ELF-1 (cell line): ENCODE measurements at places on chromosomes 13 and 19.

- DNase-seq = no peak
Measured at GRCh38 chr13:26255691-26256277, 1.9 kb downstream of the CDK8 start.

- DNase-seq = no peak
Measured at GRCh38 chr13:21371011-21371410, 88.1 kb downstream of the ZDHHC20 start.

- no peak for DNase-seq
Measured at GRCh38 chr13:29816715-29817114, 33.7 kb downstream of the UBL3 start.

DNA sequence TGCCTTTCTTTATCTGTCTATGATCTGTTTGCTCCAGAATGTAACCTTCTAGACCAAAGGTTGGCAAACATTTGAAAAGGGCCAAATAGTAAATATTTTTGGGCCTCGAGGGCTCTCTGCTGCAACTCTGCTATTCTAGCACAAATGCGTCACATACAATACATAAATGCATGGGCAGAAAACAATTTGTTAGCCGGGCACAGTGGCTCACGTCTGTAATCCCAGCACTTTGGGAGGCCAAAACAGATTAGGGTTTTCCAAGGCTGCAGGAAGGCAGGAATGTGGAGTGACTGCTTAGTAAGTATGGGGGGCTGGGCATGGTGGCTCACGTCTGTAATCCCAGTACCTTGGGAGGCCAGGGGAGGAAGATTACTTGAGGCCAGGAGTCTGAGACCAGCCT lies 21.9 kb upstream of the EVI5L start:
- DNase-seq = no peak

GRCh38 chr19:32233091-32233490 lies 112.3 kb upstream of the ZNF507 start:
- DNase-seq = no peak

- peak; percentile 65 for DNase-seq
Measured at GRCh38 chr19:29277102-29277501, 64.2 kb upstream of the UQCRFS1 start.

GRCh38 chr19:4506449-4507149 lies 11.7 kb downstream of the PLIN4 start:
- DNase-seq = no peak

DNA sequence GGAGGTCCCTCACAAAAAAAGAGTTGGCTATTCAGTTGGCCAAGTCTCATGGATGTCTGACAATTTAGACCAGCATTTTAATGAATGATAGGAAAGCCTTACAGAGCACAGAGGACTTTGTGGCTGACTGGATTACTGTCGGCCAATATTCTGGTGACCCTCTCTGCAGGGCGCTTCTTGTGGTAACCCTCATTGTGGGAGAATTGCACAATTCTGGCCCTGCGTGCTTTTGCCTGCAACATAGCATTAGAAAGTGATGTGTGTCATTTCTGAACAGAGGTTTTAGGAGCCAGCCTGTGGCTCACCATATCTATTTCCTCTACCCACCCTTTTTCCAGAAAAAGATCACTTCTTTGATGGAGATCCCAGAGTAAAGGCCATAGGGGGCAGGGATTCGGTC lies 71.4 kb downstream of the EFNB2 start:
- no peak for DNase-seq

- no peak for DNase-seq
Measured at GRCh38 chr19:6241680-6242377, 37.9 kb downstream of the MLLT1 start.

DNA sequence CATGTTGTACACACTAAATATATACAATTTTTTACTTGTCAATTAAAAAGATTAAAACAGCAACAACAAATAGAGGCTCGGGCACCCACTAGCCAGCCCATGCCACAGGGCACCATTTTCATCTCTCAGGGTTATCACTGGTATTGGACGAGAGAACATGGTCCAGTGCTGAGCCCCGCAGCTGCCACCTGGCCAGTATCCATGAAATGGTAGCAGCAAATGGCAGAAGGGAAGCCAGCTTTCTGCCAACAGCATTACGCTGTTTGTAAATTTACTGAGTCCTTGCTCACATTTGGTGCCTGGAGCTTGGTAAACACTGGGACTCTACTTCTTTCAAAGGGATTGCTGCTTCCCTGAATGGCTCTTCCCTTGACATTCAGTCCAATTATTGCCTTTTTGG lies 87.9 kb upstream of the WASF3 start:
- DNase-seq = no peak

DNA sequence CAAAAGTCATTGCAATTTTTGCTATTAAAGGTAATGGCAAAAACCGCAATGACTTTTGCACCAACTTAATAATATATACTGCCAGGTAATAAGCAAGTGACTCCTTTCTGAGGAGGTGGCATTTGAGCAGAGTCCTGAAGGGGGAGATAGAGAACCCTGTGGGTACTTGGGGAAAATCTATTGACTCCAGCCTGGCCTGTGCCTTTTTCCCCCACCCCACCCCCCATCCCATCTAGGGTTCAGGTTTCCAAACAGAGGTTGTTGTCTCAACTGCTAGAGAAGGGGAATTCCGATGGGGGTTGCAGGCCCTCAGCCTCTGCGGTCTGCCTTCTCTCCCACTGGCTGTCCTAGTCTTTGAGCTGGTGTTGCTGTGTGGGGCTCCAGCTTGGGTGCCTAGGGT lies 11.5 kb downstream of the S1PR2 start:
- DNase-seq = peak; percentile 70

GRCh38 chr19:51031220-51031879 lies 3.5 kb downstream of the KLK12 start:
- DNase-seq = no peak

GRCh38 chr13:88142653-88143052 lies 471.5 kb downstream of the SLITRK5 start:
- DNase-seq = no peak

DNA sequence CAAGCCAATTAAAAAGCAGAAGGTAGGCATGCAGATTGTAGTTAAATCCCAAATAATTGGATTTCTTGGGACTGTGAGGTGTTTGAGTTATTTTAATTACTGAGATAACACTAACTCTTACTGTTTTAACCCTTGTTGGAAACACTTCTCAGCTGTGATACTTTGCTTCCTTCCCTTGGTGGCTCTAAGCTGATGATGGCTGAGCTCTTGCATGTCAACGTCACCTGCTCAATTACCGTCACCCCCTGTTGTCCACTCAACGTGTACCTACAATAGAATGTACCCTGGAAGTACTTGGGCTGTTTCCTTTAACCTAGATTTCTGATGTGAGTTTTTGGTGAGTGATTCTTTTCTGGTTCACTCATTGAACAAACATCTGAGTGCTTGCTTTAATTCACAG lies 303.4 kb downstream of the SLC7A1 start:
- no peak for DNase-seq

DNA sequence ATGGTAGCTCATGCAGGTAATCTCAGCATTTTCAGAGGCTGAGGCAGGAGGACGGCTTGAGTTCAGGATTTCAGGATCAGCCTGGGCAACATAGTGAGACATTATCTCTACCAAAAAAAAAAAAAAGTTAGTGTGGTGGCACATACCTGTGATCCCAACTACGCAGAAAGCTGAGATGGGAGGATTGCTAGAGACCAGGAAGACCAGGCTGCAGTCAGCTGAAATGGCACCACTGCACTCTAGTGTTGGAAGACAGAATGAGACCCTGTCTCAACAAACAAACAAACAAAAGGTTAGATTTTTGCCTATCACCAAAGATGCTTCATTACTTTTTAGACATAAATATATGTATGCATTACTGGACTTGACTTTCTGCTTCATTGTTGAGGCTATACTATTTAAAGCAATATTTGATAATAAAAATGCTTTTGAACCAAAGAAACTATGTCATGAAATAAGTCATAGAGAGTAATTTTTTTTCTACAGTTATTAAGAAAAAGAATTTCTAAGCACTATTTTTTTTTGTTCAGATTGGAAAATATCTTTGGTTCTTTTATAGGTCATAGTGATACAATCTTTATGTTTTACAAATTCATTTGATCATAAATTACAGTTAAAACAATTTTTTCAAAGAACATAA lies 1180.1 kb upstream of the ATXN8OS start:
- peak; percentile 81 for DNase-seq

GRCh38 chr13:69820180-69820579 lies 287.4 kb upstream of the ATXN8OS start:
- DNase-seq = no peak

DNA sequence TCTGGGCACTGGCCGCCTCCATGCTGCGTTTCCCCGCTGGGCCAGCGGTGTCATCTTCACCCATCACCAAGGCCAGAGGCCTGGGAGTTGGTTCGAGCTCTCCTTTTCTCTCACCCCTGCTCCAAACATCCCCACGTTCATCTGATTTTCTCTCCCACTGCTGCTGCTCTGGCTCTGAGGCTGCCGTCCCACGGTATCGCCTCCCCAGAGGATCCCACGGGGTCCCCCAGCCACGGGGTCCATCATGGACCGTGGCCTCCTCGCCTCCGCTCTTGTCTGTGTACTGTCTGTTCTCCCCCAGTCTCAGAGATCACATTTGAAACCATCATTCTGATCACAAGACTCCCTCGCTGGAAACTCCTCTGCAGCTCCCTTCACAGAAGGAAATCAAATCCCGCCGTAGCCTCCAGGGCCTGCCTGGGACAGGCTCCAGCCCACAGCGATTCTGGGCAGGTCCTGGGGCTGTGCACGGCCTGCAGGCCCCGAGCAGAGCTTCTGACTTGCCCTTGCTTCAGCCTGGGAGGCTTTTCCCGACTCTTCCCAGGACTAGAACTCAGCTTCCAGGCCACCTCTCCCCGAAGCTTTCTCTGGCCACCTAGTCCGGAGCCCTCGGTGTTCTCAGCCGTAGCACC lies 64.2 kb downstream of the SOX1 start:
- no peak for DNase-seq

- DNase-seq = no peak
Measured at GRCh38 chr19:3176715-3177501, 1.7 kb upstream of the S1PR4 start.
